HFFc6 (cell line): ENCODE measurements at places on chromosomes 4 and X.
A peak's percentile ranks its signal among the peaks of the same experiment; 100 is the strongest.

- peak overlapping the region; percentile 98 for H3K27ac ChIP-seq
- H3K4me1 ChIP-seq = peaks cover 34% of the 10 kb centered on the region
- peak overlapping the region; percentile 95 for H3K4me3 ChIP-seq
- DNase-seq = peak; percentile 35
- no peaks in the 10 kb centered on the region; the same call in 1 of the 2 replicates for H3K27me3 ChIP-seq
- H3K36me3 ChIP-seq = peaks cover 10% of the 10 kb centered on the region
These were observed 1.5 kb downstream of the CFAP97 start for GRCh38 chr4:185201977-185202962.

GRCh38 chr4:24963277-24963676 lies 50.4 kb upstream of the CCDC149 start:
- no peak overlapping the region for H3K4me3 ChIP-seq
- no peak for DNase-seq
- H3K36me3 ChIP-seq = no peaks in the 10 kb centered on the region
- H3K4me1 ChIP-seq = no peaks in the 10 kb centered on the region
- H3K27me3 ChIP-seq = peaks cover 5% of the 10 kb centered on the region; the same call in 1 of the 2 replicates

DNA sequence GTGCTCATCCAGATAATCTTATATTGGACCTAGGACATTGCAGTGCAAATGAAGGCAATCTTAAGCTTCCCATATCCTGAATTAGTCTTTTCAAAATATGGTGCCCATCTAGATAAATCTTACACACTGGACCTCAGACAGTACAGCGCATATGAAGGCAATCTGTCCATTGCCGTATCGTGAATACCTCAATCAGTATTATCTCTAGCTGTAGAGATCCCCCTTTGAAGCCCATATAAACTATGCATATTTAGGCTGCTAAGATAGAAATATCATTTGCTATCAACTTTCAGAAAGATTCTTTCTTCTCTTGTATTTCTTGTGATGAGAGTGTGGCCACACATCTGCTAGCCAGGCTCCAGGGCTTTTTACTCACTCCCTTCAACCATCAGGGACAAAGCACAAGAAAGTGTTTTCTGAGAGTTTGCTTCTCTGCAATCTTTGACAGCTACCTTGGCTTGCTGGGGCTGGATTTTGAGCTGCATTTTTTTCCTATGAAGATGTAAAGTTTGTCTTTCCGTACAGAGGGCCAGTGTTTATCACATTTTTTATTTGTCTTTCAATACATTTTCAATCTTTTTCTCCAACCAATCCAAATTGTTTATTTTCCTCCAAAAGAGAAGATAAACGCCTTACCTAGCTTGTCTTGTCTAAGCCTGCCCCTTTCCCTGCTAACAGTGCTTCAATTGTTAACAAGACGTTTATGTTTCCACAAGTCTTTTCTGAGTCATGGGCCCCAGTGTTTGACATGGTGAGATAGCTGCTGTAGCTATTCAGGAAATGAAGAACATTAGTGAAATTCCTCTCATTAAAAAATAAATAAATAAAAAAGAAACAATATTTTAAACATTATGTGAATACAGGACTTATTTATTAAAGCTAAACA lies 57.6 kb upstream of the FAT1 start:
- H3K4me1 ChIP-seq = peaks cover 26% of the 10 kb centered on the region
- H3K27me3 ChIP-seq = no peaks in the 10 kb centered on the region
- peaks cover 7% of the 10 kb centered on the region; the same call in 1 of the 2 replicates for H3K36me3 ChIP-seq
- H3K4me3 ChIP-seq = peak overlapping the region; percentile 44
- H3K27ac ChIP-seq = peak overlapping the region; percentile 37

DNA sequence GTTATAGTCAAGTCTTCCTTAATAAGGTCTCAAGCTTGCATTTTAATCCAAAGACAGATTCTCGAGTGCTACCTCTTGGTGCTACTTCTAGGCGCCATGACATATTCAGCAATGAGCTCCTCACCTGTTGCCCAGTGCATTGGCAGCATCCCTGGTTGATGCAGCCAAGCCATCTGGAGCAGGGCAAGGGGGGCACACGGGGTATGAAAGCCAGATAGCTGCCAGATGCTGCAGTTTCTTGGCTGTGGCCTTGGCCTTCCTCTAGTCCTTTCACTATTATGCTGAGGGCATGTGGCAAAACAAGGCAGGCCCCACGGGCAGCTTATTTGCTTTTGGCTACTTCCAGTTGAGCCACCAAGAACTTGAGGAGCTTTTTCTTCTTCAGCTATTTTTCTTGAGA lies 168.6 kb upstream of the PGRMC2 start:
- no peak for DNase-seq
- no peak overlapping the region for H3K4me3 ChIP-seq
- no peaks in the 10 kb centered on the region for H3K27me3 ChIP-seq
- H3K27ac ChIP-seq = no peak overlapping the region

- H3K4me1 ChIP-seq = no peaks in the 10 kb centered on the region; the same call in 1 of the 2 replicates
- H3K27me3 ChIP-seq = no peaks in the 10 kb centered on the region; the same call in 1 of the 2 replicates
- H3K4me3 ChIP-seq = no peak overlapping the region
- no peak overlapping the region for H3K27ac ChIP-seq
These were observed 50.9 kb downstream of the CEP44 start for GRCh38 chr4:174334628-174335027.

GRCh38 chr4:84877051-84877833 lies 89.2 kb downstream of the WDFY3 start:
- H3K27ac ChIP-seq = peak overlapping the region; percentile 70
- H3K27me3 ChIP-seq = no peaks in the 10 kb centered on the region; the same call in 1 of the 2 replicates
- peaks cover 40% of the 10 kb centered on the region for H3K4me1 ChIP-seq
- H3K4me3 ChIP-seq = peak overlapping the region; percentile 51

GRCh38 chrX:3788494-3789233 lies 75.2 kb upstream of the PRKX start:
- no peak overlapping the region for H3K27ac ChIP-seq
- H3K27me3 ChIP-seq = peaks cover 5% of the 10 kb centered on the region
- no peaks in the 10 kb centered on the region for H3K4me1 ChIP-seq
- no peaks in the 10 kb centered on the region for H3K36me3 ChIP-seq

- H3K36me3 ChIP-seq = 0 out of 2 replicates have a peak, but pooled peaks cover 3% of the 10 kb centered on the region
- no peaks in the 10 kb centered on the region for H3K4me1 ChIP-seq
- no peaks in the 10 kb centered on the region for H3K27me3 ChIP-seq
- H3K27ac ChIP-seq = no peak overlapping the region
These were observed 80.1 kb downstream of the SLC30A9 start for GRCh38 chr4:42070463-42070862.

- H3K4me1 ChIP-seq = no peaks in the 10 kb centered on the region
- no peak overlapping the region for H3K27ac ChIP-seq
- no peak overlapping the region for H3K4me3 ChIP-seq
- H3K27me3 ChIP-seq = peaks cover 2% of the 10 kb centered on the region; the same call in 1 of the 2 replicates
These were observed 9.0 kb downstream of the ARAP2 start for GRCh38 chr4:36235306-36235705.

DNA sequence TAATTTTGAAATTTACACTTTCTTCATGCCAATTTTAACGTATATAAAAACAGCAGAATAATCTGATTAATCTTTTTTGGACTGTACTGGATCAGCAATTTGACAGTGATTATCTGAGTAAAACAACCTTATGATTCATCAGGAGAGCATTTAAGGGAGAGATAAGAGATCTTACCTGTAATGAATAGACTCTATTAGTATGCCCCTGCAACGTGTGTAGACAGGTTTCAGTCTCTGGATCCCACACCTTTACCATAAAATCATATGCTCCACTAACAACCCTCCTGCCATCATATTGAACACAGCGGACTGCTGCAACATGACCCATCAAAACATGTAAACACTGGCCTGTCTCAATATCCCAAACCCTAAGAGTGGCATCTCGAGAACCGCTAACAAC lies 210.1 kb downstream of the FBXW7 start:
- H3K36me3 ChIP-seq = peaks cover 58% of the 10 kb centered on the region
- peaks cover 28% of the 10 kb centered on the region for H3K4me1 ChIP-seq
- H3K27me3 ChIP-seq = no peaks in the 10 kb centered on the region
- H3K4me3 ChIP-seq = no peak overlapping the region
- no peak for DNase-seq
